ENCODE measurements at places on chromosomes 4 and X. TPM values are rescaled to one million over a fixed set of nuclear protein-coding genes. Genes with fewer than 3 reads are reported as not detected.

REELD1 gene
- total RNA-seq, result 0.25 TPM

PNMA3 gene
- not detected for total RNA-seq

DDIT4L gene
- 7.0 TPM for total RNA-seq

PALLD gene
- 166 TPM for total RNA-seq

PDE5A gene
- 5.0 TPM for total RNA-seq

- no peaks in the 10 kb centered on the region for H3K36me3 ChIP-seq
- peaks cover 39% of the 10 kb centered on the region for H3K4me1 ChIP-seq
- H3K4me3 ChIP-seq, result no peak overlapping the region
- no peak overlapping the region for H3K27ac ChIP-seq
- H3K27me3 ChIP-seq, result no peaks in the 10 kb centered on the region
These were observed 1.6 kb downstream of the WFS1 start for GRCh38 chr4:6271206-6271605.

DNA sequence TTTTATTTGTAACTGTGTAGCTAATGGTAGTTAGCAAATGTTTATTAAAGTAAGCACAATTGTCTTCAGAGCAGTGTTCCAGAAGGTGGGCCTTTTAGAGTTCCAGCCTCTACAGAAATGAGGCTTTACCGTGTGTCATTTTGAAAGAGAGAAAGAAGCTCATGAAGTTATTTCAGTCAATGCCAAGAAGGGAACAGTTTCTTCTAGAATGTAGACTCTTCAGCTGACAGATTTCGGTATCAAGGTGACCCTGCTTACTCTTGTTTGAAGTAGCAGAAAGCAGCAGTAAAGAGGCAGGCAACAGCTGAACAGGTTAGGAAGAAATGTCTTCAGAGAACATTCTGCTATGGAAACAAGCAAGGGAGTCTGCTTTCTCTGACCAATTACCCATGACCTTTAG lies 93.6 kb downstream of the TASL start:
- H3K27ac ChIP-seq, result no peak overlapping the region
- no peak for DNase-seq
- H3K4me3 ChIP-seq, result no peak overlapping the region
- H3K4me1 ChIP-seq, result no peaks in the 10 kb centered on the region
- no peaks in the 10 kb centered on the region for H3K27me3 ChIP-seq
- H3K36me3 ChIP-seq, result no peaks in the 10 kb centered on the region

DNA sequence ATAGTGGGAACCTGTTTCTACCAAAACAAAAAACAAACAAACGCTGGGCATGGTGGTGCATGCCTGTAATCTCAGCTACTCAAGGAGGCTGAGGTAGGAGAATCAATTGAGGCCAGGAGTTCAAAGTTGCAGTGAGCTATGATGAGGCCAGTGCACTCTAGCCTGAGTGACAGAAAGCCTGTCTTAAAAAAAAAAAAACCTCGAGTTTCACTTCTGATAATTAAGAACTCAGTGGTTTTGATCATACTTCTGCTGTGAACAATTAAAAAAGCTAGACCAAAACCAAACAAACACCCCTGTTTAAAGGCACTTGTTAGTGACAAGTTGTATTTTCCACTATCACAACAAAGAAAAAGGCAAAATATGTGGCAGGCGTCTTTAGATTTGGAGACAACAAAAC lies 15.0 kb upstream of the UBE2D3 start:
- no peak overlapping the region for H3K4me3 ChIP-seq
- H3K36me3 ChIP-seq, result no peaks in the 10 kb centered on the region
- no peaks in the 10 kb centered on the region for H3K27me3 ChIP-seq
- no peak for DNase-seq

DNA sequence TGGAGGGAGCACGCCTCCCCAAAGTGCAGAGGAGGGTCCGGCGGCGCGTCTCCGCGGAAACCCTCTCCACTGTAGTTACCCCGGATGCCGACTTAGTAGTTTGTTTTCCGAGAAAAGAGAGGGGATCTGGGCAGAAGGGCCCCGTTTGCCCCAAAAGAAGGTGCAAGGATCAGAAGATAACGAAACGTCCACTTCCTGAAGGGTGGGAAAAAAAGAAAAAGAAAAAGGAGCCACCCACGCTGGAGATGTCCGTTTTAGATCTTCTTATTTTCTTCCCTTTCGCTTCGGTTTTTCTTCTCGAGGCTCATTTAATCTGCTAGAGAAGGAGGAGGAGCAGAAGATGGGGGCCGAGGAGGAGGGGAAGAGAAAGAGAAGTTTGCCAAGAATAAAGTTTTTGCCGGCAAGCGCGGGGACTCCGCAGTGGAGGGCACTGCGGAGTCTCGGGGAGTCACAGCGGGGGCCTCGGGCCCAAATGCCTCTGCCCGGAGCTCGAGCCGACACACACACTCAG lies 517 bp downstream of the LEF1 start:
- peaks cover 15% of the 10 kb centered on the region for H3K27me3 ChIP-seq
- no peak for DNase-seq
- H3K27ac ChIP-seq, result no peak overlapping the region
- no peaks in the 10 kb centered on the region for H3K4me1 ChIP-seq

DNA sequence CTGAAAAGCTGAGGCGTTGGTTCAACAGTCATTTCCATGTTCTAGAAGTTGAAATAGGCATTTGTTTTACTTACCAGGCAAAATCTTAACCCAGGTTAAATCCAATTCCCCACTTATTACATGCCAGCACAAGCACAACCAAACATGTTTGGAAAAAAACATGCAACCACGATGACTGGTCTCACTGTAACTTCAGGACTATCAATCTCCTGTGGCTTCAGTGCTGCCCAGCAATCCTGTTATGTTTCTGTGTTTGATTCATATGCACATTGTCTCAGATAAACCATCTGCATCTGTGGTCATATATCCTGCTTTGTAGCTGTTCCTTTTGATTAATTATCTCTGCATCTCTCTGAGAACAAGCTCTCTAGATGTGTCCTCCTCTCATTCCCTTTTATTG lies 28.3 kb downstream of the PRDM8 start:
- H3K4me1 ChIP-seq, result no peaks in the 10 kb centered on the region
- H3K27ac ChIP-seq, result no peak overlapping the region
- H3K36me3 ChIP-seq, result no peaks in the 10 kb centered on the region

GRCh38 chr4:5746829-5747737 lies 36.1 kb downstream of the EVC start:
- DNase-seq, result no peak
- H3K36me3 ChIP-seq, result no peaks in the 10 kb centered on the region
- no peaks in the 10 kb centered on the region for H3K27me3 ChIP-seq
- H3K4me1 ChIP-seq, result no peaks in the 10 kb centered on the region

GRCh38 chr4:110867251-110867960 lies 244.5 kb upstream of the PITX2 start:
- H3K36me3 ChIP-seq, result no peaks in the 10 kb centered on the region
- DNase-seq, result no peak
- H3K4me3 ChIP-seq, result no peak overlapping the region
- H3K27ac ChIP-seq, result no peak overlapping the region
- H3K27me3 ChIP-seq, result no peaks in the 10 kb centered on the region

DNA sequence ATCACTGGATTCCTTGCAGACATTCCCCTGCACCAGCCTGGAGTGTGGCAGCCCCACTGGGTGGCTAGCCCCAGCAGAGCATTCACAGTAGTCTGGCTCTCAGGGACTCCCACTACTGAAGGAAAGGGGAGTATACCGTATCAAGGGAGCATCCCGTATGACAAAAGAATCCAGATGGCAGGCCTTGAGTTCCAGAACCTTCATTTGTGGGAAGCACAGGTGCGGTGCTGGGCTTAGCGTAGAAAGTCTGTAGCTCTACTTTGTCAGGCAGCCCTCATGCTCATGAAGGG lies 79.6 kb downstream of the CENPC start:
- no peak overlapping the region for H3K27ac ChIP-seq
- DNase-seq, result no peak
- H3K4me3 ChIP-seq, result no peak overlapping the region
- H3K36me3 ChIP-seq, result no peaks in the 10 kb centered on the region
- H3K27me3 ChIP-seq, result no peaks in the 10 kb centered on the region
- no peaks in the 10 kb centered on the region for H3K4me1 ChIP-seq

DNA sequence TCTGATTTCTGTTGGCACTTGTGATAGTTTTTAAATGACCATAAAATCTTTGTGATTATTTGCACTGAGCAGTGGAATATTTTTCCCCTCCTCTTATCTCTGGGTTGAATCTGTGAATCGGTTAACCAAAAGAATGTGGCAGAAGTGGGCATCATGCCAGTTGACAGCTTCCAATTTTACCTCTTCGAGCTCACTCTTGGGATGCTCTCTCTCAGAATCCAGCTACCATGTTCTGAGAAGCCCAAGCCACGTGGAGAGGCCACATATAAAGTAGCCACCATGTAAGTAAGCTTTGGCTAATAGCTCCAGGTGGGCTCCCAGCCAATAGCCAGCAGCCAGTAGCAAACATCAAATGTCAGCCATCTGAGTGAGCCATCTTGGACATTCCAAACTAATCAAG lies 12.9 kb upstream of the WDR19 start:
- DNase-seq, result no peak
- H3K4me3 ChIP-seq, result no peak overlapping the region
- H3K36me3 ChIP-seq, result no peaks in the 10 kb centered on the region
- H3K27ac ChIP-seq, result no peak overlapping the region
- no peaks in the 10 kb centered on the region for H3K4me1 ChIP-seq
- no peaks in the 10 kb centered on the region for H3K27me3 ChIP-seq

GRCh38 chr4:127809173-127809800 lies 27.2 kb downstream of the HSPA4L start:
- no peak overlapping the region for H3K27ac ChIP-seq
- no peak for DNase-seq
- H3K4me3 ChIP-seq, result no peak overlapping the region
- no peaks in the 10 kb centered on the region for H3K36me3 ChIP-seq
- H3K27me3 ChIP-seq, result no peaks in the 10 kb centered on the region

GRCh38 chr4:138078253-138078652 lies 163.9 kb downstream of the SLC7A11 start:
- H3K36me3 ChIP-seq, result no peaks in the 10 kb centered on the region
- no peak overlapping the region for H3K27ac ChIP-seq
- DNase-seq, result no peak
- no peaks in the 10 kb centered on the region for H3K27me3 ChIP-seq
- H3K4me3 ChIP-seq, result no peak overlapping the region

DNA sequence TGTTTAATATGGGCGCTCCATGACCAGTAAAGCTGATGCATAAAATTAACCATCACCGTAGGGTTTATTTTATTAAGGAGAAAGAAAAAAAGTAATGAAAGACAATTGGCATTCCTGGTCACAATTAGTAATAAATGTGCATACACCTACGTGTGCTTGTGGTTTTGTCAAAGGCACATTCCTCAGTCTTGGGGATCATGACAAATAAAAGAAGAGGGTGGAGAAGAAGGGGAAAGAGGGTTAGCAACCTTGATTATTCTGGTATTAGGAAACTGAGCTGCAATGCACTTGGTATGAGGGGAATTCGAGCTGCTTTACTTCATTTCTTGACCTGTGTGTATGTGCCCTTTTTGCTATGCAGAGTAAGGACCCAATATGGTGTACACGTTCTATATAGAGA lies 1798.3 kb upstream of the PCDH7 start:
- H3K4me1 ChIP-seq, result no peaks in the 10 kb centered on the region
- no peak for DNase-seq
- H3K36me3 ChIP-seq, result no peaks in the 10 kb centered on the region
- H3K27ac ChIP-seq, result no peak overlapping the region

- no peak overlapping the region for H3K4me3 ChIP-seq
- no peak for DNase-seq
- no peak overlapping the region for H3K27ac ChIP-seq
- peaks cover 12% of the 10 kb centered on the region for H3K27me3 ChIP-seq
These were observed 227.3 kb downstream of the QDPR start for GRCh38 chr4:17284323-17285175.

DNA sequence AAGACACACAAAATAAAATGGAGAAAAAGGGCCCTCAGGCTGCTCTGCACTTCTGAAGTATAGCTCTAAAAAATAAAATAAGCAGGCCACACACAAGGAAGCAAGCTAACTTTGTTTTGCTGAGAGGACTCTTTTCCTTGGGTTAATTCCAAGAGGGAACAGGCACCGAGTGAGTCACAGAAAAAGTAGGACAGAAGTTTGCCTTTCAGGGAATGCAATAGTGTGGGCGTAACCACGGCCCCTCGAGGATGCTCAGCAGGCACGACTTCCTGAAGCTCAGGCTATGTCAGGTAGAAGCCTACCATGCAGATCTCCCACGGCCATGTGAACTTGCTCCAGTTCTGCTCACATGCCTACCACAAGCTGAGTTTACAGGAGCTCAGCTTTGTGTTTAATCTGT lies 22.1 kb downstream of the PPP1R2C start:
- H3K4me1 ChIP-seq, result no peaks in the 10 kb centered on the region
- H3K27ac ChIP-seq, result no peak overlapping the region
- DNase-seq, result no peak
- H3K4me3 ChIP-seq, result no peak overlapping the region

- no peaks in the 10 kb centered on the region for H3K4me1 ChIP-seq
- peak; percentile 16 for DNase-seq
- no peak overlapping the region for H3K27ac ChIP-seq
- no peaks in the 10 kb centered on the region for H3K27me3 ChIP-seq
- H3K4me3 ChIP-seq, result no peak overlapping the region
- H3K36me3 ChIP-seq, result no peaks in the 10 kb centered on the region
These were observed 73.4 kb upstream of the EDNRA start for GRCh38 chr4:147407261-147408045.

DNA sequence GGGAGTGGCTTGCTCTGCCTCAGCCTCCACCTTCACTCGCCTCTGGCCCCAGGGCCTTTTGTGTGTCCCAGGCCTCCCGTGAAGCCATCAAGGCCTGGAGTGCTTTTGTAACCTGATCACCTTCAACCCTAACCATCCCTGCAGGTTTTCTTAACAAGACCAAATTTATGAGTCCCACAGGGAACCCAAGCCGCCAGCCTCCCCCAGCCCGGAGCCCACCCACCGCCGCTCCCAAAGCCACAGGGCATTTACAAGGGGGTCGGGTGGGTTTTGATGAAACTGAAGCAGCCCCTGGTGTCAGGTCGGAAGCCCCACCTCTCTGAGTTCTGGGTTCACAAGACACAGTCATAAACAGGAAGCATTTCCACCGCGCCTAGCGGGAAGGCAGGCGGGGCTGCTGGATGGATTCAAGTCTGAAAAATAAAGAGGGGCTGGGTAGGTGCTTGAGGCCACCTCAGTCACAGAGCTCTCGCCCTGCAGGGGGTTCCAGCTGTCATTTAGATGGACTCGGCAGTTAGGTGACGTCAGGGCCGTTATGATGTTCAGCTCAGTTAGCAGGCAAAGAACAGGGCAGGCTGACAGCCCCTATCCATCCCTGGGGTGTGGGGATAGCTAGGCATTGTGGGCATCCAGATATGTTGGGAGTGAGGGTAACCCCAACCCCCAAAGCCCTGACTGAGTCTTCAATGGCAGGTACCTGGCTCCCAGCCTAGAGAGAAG lies 128.5 kb downstream of the BCOR start:
- no peaks in the 10 kb centered on the region for H3K36me3 ChIP-seq
- no peak overlapping the region for H3K27ac ChIP-seq
- no peak for DNase-seq
- H3K4me3 ChIP-seq, result no peak overlapping the region
- H3K27me3 ChIP-seq, result no peaks in the 10 kb centered on the region
- peaks cover 39% of the 10 kb centered on the region for H3K4me1 ChIP-seq

- no peak overlapping the region for H3K27ac ChIP-seq
- no peak for DNase-seq
- H3K36me3 ChIP-seq, result no peaks in the 10 kb centered on the region
- no peak overlapping the region for H3K4me3 ChIP-seq
- H3K27me3 ChIP-seq, result no peaks in the 10 kb centered on the region
These were observed 244.5 kb downstream of the DMD start for GRCh38 chrX:32966821-32967355.

GRCh38 chrX:117751155-117751554 lies 365.5 kb downstream of the KLHL13 start:
- no peaks in the 10 kb centered on the region for H3K4me1 ChIP-seq
- DNase-seq, result no peak
- no peaks in the 10 kb centered on the region for H3K36me3 ChIP-seq
- no peaks in the 10 kb centered on the region for H3K27me3 ChIP-seq

- H3K4me3 ChIP-seq, result no peak overlapping the region
- no peak overlapping the region for H3K27ac ChIP-seq
- no peaks in the 10 kb centered on the region for H3K36me3 ChIP-seq
- peak; percentile 16 for DNase-seq
These were observed 158.0 kb downstream of the KCNIP4 start for GRCh38 chr4:21790438-21791029.
